ENCODE measurements at places on chromosomes 6 and 20.

DNA sequence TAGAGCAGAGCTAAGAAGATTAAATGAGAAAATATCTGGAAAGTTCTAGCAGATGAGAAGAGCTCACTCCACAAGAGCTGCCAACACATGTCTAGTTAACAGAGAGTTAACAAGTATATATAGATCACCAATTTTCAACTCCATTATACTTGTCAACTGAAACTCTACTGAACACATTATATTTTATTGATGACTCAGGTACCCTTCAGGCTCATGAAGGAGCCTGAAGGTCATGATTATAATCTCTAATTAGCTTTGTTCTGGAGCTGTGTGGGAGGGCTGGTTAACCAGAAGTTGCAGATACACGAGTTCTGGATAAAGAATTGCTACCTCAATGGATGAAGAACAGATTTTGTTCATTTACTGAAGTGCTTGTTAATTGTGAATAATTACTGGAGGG, 42.1 kb upstream of the PTPRT start:
- DNase-seq: no peak

DNA sequence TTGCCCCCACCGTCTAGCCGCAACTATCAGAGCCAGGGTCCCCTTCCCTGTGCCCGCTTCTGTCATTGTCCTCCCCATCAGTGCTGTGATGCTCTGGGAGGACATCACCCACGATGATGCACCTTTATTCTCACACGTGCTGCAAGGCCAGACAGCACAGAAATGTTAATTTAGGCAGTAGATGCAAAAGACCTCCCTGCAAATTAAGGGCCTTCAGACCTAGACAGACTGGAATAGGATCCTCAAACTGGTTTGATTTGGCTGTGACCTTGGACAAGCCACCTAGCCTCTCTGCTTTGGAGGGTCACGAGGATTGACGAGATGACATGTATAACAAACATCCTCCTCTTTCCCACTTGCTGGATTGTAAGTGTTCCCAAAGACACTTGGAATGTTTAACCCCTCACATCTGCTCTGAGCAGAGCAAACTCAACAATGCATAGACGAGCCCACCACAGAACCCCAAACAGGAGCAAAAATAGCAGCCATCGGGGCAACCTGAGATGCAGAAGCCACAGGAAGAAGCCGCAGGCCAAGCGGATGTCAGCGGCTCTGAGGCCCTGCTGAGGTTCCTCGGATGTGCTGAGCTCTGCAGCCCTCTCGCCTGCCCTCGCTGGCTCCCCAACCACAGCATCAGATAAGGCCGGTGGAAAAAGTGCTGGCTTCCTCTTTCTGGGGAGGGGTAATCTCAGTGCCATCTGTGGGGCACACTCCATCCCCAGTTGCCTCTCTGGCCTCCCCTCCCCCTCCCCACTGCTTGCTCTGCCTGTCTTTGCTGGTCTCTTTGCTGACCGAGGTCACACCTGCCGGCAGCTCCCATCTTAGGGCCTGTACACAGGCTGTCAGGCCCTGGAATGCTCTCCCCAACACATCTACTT, 35.3 kb downstream of the TOX2 start:
- DNase-seq: peak; percentile 57

GRCh38 chr6:72559555-72559954, 62.3 kb upstream of the KCNQ5 start:
- no peak for DNase-seq

DNA sequence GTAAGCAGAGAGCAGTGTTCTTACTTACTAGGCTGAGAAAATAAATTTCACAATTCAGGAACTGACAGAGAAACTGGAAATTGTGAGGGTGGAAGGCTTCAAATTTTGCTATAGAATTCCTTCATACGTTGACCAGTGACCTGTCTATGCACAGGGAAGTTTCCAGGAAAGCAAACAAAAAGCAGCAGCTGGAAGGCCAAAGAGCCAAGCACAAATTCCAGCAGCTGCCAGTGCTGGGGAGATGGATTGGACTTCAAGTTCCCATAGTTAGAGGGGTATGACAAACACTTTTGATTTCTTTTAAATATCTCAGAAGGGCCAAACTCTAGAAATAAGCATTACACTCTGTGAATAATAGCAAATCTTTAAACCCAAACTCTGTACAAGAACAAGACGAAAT, 299.1 kb upstream of the KCNQ5 start:
- DNase-seq: no peak

- peak; percentile 19 for DNase-seq
Measured at GRCh38 chr20:8018958-8019245, 659 bp downstream of the TMX4 start.

DNA sequence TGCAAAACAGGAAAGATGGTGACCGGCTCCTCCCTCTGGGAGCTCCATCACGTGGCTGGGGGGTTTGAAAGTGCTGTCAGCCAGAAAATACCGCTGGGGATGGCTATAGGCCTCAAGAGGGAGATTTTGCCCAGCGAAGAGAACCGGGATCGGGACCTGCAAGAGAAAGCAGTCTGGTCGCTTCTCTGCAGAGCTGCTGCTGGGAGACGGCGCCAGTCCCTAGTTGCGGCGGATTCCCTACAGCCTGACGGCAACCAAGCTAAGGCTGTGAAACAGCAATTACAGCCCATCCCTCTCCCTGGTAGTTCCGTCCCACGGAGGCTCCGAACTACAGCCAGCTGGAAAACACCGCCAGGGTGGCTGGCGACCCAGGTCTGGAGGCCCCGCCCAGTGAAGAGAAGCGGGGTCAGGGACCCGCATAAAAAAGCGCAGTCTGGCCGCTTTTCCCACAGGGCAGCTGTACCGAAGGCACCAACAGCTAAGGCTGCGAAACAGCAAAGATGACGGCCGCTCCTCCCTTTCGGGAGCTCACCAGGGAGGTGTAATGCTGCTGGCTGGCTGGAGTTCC, 238.1 kb upstream of the IRAK1BP1 start:
- no peak for DNase-seq

DNA sequence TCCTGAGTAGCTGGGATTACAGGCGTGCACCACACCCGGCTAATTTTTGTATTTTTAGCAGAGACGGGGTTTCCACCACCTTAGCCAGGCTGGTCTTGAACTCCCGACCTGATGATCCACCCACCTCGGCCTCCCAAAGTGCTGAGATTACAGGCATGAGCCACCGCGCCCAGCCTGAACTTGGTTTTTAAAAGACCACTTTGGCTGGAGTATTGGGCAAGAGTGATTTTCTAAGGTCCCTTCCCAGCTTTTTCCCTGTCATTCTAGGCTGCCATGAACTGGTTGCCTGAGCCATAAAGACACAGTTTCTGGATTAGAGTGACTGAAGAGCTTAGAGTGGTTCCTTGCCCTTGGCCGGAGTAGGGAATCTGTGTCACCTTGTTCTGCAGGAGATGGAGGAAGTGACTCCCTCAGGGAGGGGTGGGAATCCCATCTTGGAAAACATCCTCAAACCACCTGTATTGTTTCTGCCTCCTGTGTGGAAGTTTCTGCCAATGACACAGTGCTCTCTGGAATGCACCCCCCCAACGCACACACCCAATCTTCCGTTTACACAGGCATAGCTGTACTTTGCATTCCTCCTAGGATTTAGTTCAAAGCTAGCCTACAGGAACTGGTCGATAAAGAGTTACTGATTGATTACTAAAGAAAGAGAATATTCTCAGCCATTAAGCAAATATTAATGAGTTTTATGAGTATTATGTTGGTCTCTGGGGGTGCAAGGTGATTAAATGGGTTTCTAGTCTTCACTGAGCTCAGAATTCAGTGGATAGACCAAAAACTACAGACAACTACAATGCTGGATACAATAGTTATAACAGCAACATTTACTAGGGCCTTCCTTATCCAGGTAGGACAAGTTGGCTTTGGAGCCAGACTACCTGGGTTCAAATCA, 18.2 kb downstream of the BCL2L1 start:
- DNase-seq: no peak

- DNase-seq: no peak
Measured at GRCh38 chr20:5567644-5568043, 182.6 kb upstream of the SHLD1 start.

GRCh38 chr20:55918471-55918870, 86.8 kb downstream of the CBLN4 start:
- DNase-seq: no peak

- DNase-seq: no peak
Measured at GRCh38 chr20:35144694-35145093, 2.4 kb downstream of the EDEM2 start.

DNA sequence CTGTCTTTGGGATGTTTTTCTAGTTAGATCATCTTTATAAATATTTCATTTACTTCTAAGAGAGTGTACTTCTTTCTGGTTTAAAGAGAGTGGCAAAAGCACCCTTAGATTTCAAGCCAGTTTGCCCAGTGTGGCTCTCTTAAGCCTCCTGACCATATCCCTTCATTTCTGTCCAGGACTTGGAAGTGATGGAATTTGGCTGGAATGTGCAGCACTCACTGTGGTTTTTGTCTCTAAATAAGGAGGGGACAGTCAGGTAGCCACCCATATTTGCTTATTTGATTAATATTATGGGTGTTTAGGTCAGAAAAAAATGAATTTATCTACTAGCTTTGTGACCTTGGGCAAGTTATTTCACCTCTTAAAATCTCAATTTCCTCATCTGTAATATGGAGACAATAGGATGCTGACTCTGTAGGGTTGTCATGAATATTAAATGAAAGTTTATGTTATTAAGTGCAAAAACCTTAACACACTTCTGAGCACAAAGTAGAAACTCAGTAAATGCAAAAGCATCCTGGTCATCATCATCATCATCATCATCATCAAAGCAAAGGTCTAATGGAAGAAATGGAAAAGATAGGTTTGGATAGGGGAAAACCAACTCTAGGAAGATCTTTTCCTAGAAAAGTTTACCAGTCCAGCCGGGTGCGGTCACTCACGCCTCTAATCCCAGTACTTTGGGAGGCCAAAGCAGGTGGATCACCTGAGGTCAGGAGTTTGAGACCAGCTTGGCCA, 3.1 kb downstream of the CRYBG1 start:
- DNase-seq: no peak

DNA sequence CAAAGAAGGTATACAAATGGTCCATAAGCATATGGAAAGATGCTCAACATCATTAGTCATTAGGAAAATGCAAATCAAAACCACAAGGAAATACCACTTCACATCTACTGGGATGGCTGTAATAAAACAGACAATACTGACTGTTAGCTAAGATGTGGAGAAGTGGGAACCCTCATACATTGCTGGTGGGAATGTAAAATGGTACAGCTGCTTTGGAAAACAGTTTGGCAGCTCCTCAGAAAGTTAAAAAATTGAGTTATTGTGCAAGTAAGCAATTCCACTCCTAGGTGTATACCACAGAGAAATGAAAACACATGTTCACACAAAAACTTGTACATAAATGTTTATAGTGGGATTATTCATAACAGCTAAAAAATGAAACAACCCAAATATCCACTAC, 173.0 kb upstream of the JAG1 start:
- no peak for DNase-seq

- DNase-seq: no peak
Measured at GRCh38 chr6:130537447-130537846, 171.6 kb downstream of the TMEM200A start.

DNA sequence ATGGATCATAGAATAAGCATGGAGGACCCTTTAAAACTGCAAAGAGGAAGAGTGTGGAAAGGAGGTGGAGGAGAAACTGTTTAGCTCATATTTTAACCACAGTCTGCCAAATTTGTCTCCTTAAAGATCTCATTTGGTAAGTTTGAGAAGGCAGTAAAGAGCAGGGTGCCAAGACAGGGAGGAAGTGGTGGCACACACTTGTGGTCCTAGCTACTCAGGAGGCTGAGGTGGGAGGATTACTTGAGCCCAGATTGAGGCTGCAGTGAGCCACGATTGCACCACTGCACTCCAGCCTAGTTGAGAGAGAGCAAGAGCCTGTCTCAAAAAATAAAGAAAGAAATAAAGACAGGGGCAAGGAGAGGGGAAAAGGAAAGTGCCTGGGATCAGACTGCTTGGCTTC, 16.8 kb upstream of the DCBLD1 start:
- no peak for DNase-seq

GRCh38 chr6:6980999-6981597, 126.7 kb upstream of the RREB1 start:
- no peak for DNase-seq

DNA sequence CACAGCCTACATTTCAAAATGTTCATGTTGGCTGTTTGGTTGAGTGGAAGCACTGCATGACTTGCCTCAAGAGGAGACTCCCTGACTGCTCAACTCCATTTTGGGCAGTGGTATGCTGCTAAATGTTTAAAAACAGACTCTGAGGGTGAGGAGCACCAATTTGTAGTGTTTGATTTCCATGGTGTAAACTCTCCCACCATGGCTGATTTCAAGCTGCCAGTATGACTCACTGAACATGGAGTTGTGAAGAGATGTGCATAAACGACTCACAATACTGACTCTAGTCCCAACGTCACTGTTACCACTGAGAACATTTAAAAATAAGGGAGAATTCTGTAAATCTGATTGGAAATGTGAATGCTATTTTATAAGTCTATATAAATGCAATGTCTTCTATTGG, 70.4 kb downstream of the BACH2 start:
- no peak for DNase-seq

DNA sequence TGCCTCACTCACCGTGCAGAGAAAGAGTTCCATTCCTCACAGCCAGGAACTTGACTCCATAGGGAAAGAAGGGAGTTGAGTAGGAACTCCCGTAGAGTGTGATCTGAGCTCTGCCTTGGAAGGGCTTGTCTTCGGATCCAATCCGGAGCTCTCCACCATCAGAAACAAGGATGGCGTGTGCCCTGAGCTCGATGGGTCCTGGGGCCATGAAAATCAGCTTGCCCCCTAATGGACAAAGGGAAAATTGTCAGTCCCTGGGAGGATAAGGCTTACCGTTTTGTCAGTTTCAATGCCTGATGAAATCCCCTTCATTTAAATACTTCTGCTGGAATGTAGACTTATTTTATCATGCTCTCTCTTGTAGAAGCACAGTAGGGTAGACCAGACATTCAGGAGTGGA, 153.3 kb downstream of the PKHD1 start:
- DNase-seq: no peak

DNA sequence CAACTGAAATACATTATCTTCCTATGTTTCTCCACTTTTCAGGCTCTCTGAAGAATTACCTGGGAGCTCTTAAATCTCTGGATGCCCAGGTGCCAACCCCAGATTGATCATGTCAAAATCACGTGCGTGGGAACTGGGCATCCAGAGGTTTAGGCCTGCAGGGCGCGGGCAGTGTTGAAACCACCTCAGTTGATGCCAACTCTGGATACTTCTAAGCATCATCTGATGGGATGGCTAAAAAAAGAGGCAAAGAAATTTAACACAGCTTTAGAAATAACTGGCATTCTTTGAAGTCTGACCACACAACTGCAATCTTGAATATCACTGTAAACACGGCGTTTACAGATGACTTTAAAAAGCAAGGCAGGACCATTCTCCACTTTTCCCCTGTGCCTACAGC, 41.9 kb downstream of the PTGIS start:
- DNase-seq: no peak

DNA sequence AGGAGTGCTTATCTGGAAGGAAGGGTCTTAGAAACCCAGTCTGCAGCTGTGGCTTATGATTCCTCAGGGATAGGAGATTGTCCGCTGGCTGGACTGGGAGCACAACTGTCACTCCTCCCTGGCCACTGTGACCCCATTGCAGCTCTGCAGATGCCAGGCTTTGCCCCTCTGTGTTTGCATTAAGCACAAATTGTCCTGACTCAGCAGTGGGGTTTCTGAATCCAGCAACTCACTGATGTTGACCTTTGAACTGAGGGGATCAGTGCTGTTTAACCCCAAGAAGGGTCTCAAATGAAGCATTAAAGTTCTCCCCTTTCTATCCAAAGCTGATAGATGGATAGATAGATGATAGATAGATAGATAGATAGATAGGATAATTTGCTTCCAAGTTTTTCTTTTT, 29.5 kb downstream of the DACT2 start:
- DNase-seq: no peak

Data from stimulated activated CD4-positive, alpha-beta T cell treated with anti-CD3 and anti-CD28 coated beads, Interleukin-12 subunit alpha, Interleukin-12 subunit beta, amount 100 ng/mL, for 48 hours (primary cell).